Esophagus squamous epithelium (tissue), 5 donors: ENCODE measurements at places on chromosomes 7 and 10. TPM values are rescaled to one million over a fixed set of nuclear protein-coding genes. Genes with fewer than 3 reads are reported as not detected.

DNA sequence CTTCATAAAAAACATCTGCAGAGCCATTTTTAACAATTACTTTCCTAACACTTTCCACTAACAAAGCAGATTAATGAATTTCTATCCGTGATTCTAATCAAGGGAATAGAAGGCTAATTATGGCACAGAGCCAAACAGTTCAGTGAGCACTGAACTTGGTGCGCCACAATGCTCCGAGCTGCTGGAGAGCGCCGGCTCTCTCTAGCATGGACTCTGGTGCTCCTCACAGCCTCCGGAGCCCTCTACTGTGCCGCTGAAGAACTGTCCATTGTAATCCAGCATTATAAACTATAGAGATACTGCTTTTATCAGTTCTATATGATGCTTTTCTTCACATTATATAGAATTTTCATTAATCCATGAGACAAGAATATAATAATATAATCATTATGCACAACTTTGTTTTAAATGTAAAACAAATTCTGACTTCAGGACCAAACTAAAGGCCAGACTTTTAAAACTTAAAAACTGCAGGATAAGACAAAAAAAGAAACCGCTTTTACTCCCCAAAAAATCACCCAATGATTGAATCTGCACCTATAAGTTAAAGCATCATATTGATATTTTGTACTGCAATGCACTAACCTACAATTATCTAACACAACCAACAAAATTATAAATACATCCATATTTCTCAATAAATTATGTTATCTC is 123.6 kb downstream of the RNF32 start:
- DNase-seq, result no peak

PTER gene
- 6.8 TPM for total RNA-seq

DNA sequence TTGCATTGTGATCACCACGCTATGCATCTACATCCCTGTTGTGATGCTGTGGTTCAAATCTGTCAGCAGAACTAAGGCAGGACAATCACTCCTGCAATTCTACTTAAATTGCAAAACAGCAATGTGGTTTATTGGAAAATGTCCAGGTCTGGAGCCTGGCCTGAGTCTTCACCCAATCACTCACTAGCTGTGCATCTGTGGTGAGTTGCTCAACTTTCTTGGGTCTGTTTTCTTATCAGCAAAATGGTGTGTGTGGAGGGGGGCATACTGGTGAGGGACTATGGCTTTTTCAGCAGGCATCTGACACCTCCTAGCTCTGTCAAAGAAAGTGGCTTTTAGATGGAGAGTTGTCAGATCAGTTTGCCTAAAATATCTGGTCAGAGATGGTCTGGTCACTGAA is 108.3 kb upstream of the FEZF1 start:
- DNase-seq, result no peak

- DNase-seq, result no peak
Observed at GRCh38 chr10:131738396-131738735, 162.4 kb upstream of the PPP2R2D start.

GPR26 gene
- total RNA-seq, result not detected

- no peak for DNase-seq
Observed at GRCh38 chr10:119818889-119819270, 53.8 kb downstream of the MCMBP start.

GRCh38 chr7:41097501-41097900 is 605.4 kb downstream of the INHBA start:
- DNase-seq, result no peak
